ENCODE measurements at places on chromosomes 6 and 20. TPM values are rescaled to one million over a fixed set of nuclear protein-coding genes. Genes with fewer than 3 reads are reported as not detected.

PRSS35 gene
- total RNA-seq, result 0.31 TPM

- no peak overlapping the region for H3K4me3 ChIP-seq
- H3K4me1 ChIP-seq, result no peaks in the 10 kb centered on the region
- DNase-seq, result no peak
- no peak overlapping the region for H3K27ac ChIP-seq
- H3K36me3 ChIP-seq, result no peaks in the 10 kb centered on the region
- no peaks in the 10 kb centered on the region for H3K27me3 ChIP-seq
These were observed 25.9 kb upstream of the CRISP1 start for GRCh38 chr6:49892280-49892679.

ID4 gene
- total RNA-seq, result not detected

ADGRB3 gene
- total RNA-seq, result not detected

ACTL10 gene
- total RNA-seq, result 4.4 TPM

DNA sequence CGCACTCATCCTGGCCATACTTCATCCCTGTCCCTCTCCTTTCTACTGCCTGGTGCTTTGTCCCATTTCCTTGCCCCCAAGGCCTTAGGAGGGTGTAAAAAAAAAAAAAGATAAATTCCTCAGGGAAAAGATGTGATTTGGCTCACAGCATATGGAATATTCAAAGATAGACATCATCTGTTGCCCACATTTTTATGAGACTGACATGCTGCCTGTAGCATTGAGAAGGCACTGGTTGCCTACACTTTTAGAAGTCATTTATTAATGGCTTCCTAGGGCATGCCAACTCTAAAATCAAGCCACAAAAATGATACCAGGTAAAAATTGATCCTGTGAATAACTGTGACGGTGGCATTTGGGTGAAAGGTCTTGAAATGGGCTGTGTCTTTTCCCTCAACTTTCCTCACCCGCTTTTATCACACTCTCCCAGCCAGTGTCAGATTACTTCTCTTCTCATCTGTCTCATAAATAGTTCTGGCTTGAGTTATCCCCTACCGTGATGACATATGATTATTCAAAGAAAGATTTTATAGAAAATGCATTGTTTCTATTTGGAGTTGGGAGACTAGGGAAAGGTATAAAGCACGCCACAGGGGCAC is 139.4 kb downstream of the CARMIL1 start:
- H3K36me3 ChIP-seq, result peaks cover 7% of the 10 kb centered on the region
- no peak overlapping the region for H3K27ac ChIP-seq
- peaks cover 7% of the 10 kb centered on the region for H3K4me1 ChIP-seq
- H3K4me3 ChIP-seq, result no peak overlapping the region

GRCh38 chr6:84639396-84639795 is 125.0 kb downstream of the TBX18 start:
- no peak overlapping the region for H3K27ac ChIP-seq
- DNase-seq, result no peak
- no peak overlapping the region for H3K4me3 ChIP-seq
- H3K27me3 ChIP-seq, result peaks cover 3% of the 10 kb centered on the region

GRCh38 chr20:14879020-14879697 is 541.7 kb upstream of the FLRT3 start:
- H3K27me3 ChIP-seq, result no peaks in the 10 kb centered on the region
- no peak overlapping the region for H3K4me3 ChIP-seq
- no peak overlapping the region for H3K27ac ChIP-seq
- no peaks in the 10 kb centered on the region for H3K4me1 ChIP-seq

LTA gene
- total RNA-seq, result 15.2 TPM

DNA sequence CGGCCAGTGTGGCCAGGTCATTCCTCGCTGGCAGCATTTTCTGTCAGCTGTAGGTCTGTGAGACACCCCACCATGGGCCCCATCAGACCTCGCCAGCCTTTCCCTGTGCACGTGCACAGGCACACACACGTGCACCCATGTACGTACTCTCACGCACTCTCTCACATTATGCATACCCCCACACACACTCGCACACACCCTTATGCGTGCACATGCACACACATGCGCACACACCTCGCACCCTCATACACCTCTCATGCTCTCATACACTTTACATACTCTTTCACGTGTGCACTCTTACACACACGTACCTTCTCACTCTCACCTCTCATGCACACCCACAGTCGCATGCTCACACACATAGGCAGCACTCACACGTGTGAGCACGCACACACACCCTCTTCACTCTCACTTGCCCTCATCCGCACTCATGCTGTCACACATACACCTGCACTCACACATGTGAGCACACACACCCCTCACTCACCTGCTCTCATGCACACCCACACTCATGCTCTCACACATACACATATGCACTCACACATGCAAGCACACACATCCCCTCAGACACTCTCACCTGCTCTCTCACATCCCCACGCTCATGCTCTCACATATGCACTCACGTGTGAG is 46.7 kb downstream of the SNX9 start:
- no peak overlapping the region for H3K27ac ChIP-seq
- H3K27me3 ChIP-seq, result peaks cover 3% of the 10 kb centered on the region
- H3K4me1 ChIP-seq, result peaks cover 17% of the 10 kb centered on the region
- H3K4me3 ChIP-seq, result no peak overlapping the region
- no peak for DNase-seq
- H3K36me3 ChIP-seq, result peaks cover 5% of the 10 kb centered on the region

DNA sequence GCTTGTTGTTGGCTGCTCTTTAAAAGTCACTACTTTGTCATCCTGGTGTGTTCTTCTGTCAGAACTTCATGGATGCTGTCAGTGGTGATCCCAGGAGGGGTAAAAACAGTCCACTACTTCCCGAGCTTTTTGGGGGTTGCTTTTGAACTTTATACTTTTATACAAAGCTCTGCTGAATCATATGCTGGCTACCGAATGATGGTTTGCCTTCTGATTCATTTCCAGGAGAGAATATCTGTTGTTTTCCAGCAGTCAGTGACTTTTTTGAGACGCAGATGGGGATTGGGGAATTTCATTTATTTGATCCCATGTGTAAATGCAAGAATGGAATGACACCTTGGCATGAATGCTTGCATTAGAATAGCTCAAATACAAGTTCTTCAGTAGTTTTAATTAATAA is 32.7 kb upstream of the COL10A1 start:
- peaks cover 9% of the 10 kb centered on the region for H3K36me3 ChIP-seq
- no peak overlapping the region for H3K4me3 ChIP-seq
- DNase-seq, result no peak
- no peaks in the 10 kb centered on the region for H3K4me1 ChIP-seq
- H3K27ac ChIP-seq, result no peak overlapping the region
- no peaks in the 10 kb centered on the region for H3K27me3 ChIP-seq

DNA sequence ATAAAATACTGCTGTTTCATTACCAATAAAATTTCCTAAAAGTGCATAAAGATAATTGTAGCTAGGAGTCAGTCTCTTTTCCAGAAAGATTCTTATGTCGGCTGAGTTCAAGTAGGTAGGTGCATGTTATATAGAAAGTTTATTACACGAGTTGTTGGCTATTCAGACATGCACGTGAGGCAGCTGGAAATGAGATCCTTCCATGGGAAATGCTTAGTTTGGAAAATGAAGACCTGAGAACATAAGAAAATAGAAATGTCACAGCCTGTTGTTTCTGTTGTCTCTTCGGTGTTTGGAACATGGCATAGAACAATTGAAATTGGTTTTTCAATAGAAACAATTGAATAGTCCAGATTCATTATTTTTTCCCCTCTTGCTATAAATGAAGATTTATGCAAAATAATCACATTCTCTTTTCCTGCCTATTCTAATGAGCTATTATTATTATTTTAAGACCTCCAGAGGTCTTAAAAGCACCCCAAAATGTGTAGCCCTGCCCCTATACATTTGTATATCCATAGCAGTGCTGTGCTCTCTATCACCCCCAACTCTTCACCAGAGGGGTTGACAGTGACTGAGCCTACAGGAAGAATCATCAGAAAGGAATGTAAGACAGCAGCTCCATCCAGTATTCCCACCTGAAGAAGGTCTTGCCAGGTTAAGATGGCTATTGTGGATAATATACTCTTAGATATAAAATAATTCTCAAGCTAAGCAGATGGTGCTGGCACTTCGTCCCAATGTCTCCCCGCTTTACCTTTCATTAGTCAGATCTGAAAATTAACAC is 82.2 kb downstream of the ZDHHC14 start:
- H3K4me3 ChIP-seq, result no peak overlapping the region
- peaks cover 22% of the 10 kb centered on the region for H3K4me1 ChIP-seq
- H3K27me3 ChIP-seq, result no peaks in the 10 kb centered on the region
- H3K36me3 ChIP-seq, result no peaks in the 10 kb centered on the region

KHDC1 gene
- total RNA-seq, result 5.0 TPM

DNA sequence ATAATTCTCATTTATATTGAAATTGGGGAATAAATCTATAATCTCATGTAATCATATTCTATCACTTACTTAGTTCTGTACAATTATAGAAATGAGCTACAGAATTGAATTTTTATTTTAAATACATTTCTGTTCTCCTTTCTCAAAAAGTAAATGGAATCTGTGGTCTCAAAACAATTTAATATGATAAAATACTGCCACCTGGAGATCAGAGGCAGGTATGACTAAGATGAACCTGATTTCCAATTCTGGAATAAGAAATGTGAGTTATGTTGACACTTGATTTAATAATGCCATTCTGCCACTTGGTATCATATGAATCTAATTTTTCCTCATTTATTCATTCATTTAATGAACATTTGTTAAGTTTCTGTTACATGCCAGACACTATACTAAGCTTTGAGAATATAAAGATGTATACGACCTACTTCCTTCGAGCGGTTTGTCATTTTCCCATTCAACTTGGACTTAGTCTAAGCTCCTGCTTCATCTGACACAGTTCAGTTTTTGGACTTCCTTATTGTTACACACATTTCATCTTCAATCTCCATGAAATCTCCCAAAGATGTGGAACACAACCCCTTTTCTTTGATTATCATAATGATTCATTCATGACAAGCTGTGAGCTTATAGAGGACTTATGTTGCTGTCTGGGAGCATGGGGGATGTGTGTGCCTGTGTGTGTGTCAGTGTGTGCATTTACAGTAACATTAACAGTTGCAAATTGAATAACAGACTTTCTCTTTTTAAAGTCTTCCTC is 7.5 kb upstream of the CCDC28A start:
- no peaks in the 10 kb centered on the region for H3K36me3 ChIP-seq
- no peaks in the 10 kb centered on the region for H3K27me3 ChIP-seq
- no peak overlapping the region for H3K4me3 ChIP-seq

- no peak for DNase-seq
- H3K4me3 ChIP-seq, result no peak overlapping the region
- peaks cover 38% of the 10 kb centered on the region for H3K27me3 ChIP-seq
- peaks cover 3% of the 10 kb centered on the region for H3K36me3 ChIP-seq
These were observed 9.2 kb upstream of the ZNF318 start for GRCh38 chr6:43378631-43379030.

TMEM217 gene
- 1.4 TPM for total RNA-seq
